ENCODE measurements at places on chromosomes 5 and 9.

DNA sequence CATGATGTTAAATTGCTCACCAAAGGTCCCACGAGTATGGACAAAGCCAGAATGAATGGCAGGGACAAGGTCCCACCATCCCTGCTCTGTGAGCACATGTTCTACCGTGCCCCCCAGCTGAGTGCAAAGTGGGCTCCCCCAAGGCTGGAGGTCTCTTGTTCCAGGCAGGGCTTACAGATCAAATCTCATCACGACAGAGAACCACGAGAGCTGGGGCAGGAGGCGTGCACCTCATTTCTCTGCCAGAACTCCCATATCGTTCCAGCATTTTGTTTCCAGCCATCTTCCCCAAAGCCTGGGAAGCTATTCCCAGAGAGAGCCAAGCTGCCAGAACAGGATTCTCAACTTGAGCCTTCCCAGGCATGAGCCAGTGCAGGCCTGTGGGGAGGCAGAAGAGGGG, 108.5 kb downstream of the ZNF354C start:
- DNase-seq: no peak

- no peak for DNase-seq
These were observed 51.1 kb upstream of the LHFPL2 start for GRCh38 chr5:78699552-78700153.

GRCh38 chr5:50647726-50648125, 18.7 kb upstream of the PARP8 start:
- no peak for DNase-seq

- DNase-seq: no peak
These were observed 565.0 kb downstream of the CETN3 start for GRCh38 chr5:89844548-89844947.

DNA sequence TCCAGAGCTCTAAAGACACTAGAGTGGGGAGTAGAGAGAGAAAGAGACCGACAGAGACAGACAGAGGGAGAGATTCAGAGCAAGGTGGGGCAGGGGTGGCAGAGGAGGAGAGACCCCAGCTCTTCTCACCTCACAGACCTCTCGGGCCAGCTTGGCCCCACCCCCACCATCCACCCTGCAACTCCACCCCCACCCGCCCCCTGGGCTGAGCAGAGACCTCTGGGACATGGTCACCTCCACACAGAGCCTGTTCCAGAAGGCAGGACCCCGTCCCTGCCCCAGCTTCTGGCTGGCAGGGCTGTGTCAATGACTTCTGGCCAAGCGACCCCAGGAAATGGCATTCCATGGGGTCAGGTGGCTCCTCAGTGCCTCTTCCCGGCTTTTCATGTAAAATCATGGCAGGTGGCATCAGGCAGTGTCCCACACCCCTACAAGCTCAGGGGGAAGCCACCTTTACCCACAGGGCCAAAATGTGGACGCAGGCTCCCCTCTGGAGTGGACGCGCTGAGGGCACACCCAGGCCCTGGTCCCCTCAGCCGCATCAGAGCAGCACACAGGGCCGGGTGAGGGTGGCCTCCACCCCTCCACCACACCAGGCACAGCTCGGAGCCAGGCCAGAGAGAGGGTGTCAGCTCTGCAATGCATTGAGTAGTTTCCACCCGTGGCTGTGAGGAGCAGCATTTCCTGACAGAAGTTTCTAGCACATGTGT, 131.2 kb upstream of the LPCAT1 start:
- DNase-seq: no peak

DNA sequence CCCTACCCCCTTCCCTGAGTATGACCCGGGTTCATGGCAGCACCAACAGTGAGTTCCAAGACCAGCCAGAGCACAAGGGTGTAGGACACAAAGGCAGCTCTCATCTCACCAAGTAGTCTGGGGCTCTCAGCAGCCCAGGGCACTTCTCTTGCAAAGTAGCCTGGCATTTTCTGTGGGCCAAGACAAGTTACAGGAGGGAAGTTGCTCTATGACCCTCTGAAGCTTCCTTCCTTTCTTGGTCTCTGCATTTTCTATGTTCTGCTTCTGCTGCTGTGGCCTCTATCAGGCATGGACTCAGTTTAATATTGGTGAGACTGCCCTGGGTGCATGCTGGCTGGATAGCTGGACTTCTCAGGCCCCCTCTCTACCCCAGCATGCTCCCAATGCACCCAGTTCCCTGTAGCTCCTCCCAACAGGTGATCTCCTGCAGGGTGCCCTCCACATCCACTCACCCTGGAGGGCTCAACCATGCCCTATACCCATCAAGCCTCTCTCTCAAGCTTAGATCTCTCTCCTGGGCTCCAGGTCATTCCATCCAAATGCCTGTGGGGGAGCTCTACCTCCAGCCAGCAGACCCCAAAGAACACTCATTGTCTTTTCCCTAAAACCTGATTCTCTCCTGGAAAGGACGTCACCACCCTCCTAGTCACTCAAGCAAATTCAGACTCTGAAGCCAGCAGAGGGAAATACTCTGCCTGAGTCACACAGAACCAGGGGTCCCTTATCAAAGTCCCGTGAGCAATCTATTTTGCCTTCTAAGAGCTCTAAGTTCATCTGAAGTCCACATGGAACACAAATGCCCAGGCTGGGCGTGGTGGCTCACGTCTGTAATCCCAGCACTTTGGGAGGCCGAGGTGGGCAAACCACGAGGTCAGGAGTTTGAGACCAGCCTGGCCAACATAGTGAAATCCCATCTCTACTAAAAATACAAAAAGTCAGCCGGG, 13.8 kb downstream of the TBC1D2 start:
- no peak for DNase-seq

DNA sequence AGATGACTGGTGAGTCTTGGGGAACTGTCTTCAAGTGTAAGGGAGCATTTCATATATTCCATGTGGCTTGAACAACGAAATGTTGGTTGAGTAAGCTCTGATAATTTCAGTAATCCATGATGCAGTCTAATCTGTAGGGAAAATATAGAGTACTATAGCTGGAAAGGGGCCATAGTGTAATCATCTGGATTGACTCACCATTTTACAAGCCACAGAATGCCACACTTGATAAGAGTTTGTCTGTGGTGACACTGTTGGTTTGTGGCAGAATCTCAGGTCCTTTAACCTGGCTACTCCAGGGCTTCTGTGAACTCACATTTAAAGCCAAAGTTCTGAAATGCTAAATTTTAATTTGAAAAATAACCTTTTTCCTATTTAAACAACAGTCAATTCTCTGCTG, 16.3 kb upstream of the MAML1 start:
- no peak for DNase-seq

DNA sequence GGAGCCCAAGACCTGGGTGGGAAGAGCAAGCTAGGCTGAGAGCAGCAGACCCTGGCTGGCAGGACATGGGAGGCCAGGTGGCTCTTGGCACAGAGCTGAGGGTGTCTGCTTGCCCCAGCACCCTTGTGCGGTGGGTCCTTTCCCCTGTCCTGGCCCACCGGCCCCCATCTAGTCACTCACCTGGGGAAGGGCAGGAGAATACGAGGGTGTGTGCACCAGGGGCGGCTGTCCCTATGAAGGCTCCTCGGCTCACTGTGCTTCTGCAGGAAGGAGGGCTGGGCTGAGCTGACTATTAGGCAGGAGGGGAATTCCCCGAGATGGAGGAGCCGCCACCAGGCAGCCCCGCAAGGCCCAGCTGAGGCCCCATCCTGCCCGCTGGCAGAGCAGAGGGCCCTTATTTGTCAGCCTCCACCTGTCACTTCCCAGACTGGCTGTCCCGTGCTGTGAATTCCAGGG, 6.1 kb upstream of the TNIP1 start:
- no peak for DNase-seq

DNA sequence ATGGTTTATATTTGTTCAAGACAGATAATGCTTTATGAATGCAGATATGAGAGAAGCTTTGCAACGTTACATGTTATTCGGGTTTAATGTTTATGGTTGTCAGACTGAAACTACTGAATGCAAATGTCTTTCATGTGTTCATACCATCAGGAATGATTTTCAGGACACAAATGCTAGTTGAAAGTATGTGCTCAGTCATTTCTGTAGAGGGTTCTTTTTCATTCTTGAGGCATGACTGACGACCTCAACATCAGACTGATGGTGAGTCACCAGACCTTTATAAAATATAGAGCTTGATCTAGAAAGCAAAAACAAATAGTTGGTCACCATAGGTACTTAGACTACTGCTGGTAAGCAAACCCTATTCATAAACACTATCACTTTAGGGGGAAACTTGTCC, 287.3 kb upstream of the NUDT12 start:
- DNase-seq: no peak

- DNase-seq: no peak
These were observed 294.8 kb upstream of the PTGER4 start for GRCh38 chr5:40384782-40385390.

DNA sequence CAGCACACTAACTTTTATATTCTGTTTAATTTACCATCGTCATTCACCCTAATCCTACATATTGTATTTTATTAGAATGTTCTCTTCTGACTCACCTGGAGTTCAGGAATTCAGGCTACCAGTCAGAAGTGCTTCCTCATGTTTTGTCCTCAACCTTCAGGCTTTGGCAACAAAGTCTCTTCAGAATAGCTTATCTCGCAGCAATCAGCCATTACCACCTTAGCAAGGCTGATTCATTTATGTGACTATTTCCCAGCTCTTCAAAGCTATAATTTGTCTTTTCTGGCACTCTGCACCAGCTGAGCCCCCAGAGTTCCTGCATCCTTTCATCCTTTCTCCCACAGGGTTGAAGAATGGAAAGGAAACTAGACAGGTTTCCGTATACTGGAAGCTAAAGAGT, 365.5 kb upstream of the CDH18 start:
- DNase-seq: no peak

DNA sequence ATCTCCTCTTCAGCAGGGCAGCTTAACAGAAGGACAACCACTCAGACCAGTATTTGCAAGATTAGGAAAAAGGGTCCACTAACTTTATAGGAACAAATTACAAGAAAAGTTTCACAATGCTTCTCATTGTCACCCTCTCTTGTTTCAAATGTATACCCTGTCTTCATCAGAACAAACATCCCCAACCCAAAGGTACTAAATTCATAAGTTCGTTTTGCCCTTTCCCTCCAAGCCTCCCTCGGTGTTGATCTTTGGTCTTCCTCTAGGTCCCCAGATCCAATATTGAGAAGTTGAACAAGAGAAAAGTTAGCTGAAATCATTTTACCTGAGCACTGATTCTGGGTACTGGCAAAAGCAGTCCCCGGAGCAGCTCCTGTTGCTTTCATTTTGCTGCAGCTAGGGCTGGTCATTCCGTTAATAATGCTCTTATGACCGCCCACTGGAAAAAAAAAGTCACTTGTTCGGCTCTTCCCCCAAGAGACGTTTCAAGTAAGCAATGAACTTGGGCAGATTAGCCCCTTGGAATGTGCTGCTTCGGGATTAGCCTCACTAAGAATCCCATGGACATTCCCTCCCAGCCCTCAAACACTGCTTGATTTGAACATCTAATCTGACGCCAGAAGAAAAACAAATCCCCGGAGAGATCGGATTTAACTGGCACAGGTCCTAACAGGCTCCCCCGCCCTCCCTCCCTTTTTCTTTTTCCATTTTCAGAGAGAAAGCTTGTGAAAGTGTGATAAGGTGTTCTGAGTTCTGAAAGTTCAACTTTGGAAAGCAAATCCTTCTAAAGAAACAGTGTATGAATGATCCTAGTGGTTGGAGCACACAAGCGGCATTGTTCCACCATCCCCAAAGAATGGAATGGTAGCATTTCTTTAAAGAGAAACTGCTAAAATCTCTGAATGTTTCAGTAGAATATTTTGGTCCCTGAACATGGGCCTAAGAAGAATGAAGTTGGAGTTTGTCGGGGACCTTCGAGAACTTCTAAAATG, 252.5 kb downstream of the TRPM3 start:
- no peak for DNase-seq

- no peak for DNase-seq
These were observed 129.8 kb upstream of the IFNE start for GRCh38 chr9:21611891-21612290.

DNA sequence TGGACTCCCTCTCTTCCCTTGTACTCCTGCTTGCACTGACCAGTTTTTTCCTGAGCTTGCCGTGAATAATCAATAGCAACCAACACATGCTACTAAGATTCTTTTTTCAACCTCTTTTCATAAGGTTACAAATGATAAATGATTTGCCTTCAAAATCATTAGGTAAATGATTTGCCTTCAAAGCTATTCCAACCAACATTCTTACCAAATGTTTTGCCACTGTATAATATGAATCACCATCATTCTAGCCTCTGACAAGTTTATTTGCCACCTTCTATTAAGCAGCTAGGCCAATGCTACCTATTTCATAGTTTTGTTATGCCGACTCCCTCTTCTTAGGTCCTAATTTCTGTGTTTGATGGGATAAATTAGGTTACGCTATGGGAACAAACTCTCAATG, 385.1 kb downstream of the DTWD2 start:
- DNase-seq: no peak

DNA sequence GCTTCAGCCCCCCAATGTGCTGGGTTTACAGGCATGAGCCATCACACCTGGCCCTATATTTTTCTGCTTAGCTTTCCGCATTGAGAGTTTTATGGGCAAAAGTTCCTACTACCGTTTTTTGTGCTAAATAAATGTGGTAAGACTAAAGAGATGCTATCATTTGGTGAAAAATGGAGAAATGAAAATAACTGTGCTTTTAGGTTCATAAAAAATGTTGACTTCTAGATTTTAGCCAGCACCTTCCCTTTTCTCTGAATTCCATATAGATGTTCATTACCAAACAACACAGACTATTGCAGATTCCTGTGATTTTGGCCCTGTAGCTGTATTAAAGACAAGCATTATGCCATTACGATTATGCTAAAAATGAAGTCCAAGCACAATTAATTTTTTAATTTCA, 72.0 kb upstream of the CTSL start:
- DNase-seq: no peak

GRCh38 chr5:116733991-116734975, 159.7 kb upstream of the SEMA6A start:
- no peak for DNase-seq

- no peak for DNase-seq
These were observed at the start of gene PCDHGA2 for GRCh38 chr5:141338538-141339306. Gene PCDHGA2, plus strand, starts transcription at chr5:141338760.

DNA sequence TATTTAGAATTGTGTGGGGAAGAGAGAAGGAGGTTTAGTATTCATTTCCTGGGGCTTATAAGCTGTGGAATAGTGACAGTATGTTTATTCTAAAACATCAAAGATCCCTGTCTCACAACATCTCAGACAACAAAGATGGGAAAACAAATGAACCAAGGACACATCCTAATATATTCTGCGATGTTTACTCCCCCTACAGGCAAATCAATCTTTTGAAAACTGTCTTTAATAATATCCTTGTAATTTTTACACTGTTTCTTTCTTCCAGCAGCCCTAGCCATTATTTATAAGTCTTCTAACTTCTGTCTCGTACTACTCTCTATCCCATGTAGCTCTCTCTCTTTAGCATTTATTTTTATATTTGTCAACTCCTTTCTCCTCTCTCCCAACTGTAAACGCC, 33.5 kb upstream of the TMEM252 start:
- DNase-seq: no peak

- DNase-seq: no peak
These were observed 121.6 kb downstream of the OXCT1 start for GRCh38 chr5:41748631-41749030.

- DNase-seq: no peak
These were observed 231.1 kb upstream of the PAPPA start for GRCh38 chr9:115922444-115922843.

DNA sequence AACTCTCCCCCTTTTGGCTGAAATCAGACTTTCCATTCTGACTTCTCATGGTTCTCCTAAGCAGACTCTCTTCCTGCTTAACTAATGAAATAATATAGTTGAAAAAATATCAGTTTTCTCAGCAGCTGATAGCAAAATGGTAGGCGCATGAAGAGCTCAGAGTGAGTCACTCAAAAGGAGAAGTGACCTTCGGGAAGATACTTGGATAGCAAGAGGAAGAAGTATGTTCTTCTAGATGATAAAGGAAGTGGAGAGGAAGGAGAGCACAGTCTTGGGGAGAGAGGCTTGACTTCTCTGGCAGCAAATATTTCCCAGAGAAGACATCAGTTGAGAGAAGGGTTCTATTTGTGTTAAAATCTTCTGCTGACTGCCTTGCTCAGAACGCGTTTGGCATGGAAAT, 101.5 kb downstream of the TAF11L14 start:
- DNase-seq: no peak
